ENCODE measurements at places on chromosomes 12 and 14. TPM values are rescaled to one million over a fixed set of nuclear protein-coding genes. Genes with fewer than 3 reads are reported as not detected.

The INHBE gene
- total RNA-seq = 2.1 TPM

The C14orf39 gene
- not detected for total RNA-seq

The CMA1 gene
- not detected for total RNA-seq

The AP5M1 gene
- total RNA-seq = 32.6 TPM

The MEG3 gene
- total RNA-seq = not detected

DNA sequence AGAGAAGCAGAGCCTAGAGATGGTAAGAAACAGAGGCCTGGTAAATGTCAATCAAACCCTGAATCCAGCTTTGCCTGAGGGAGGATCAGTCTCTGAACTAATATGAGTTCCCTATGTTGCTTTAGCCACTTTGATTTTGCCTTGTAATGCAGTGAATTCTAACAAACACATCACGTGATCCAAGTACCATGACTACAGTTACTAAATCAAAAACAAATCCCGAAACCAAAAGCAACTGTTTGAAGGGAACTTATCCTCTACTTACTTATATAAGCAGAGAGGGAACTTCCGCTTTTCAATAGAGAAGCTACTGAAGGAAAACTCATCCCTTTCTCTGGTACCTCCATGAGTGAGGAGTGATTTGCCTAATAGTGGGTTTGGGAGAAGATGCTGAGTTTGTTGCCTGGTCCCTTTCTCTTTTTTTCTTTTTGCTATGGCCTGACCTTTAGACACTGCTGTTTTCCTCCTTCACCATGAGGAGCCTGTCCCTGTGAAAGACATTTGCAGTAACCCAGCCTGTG is 7.7 kb upstream of the PPTC7 start:
- DNase-seq = no peak

- no peak for DNase-seq
These were observed 254.2 kb upstream of the FKBP4 start for GRCh38 chr12:2540535-2540941.

- DNase-seq = no peak
These were observed 442.6 kb downstream of the DPF3 start for GRCh38 chr14:72451054-72451972.

- no peak for DNase-seq
These were observed 126.7 kb downstream of the ESRRB start for GRCh38 chr14:76502638-76503037.

DNA sequence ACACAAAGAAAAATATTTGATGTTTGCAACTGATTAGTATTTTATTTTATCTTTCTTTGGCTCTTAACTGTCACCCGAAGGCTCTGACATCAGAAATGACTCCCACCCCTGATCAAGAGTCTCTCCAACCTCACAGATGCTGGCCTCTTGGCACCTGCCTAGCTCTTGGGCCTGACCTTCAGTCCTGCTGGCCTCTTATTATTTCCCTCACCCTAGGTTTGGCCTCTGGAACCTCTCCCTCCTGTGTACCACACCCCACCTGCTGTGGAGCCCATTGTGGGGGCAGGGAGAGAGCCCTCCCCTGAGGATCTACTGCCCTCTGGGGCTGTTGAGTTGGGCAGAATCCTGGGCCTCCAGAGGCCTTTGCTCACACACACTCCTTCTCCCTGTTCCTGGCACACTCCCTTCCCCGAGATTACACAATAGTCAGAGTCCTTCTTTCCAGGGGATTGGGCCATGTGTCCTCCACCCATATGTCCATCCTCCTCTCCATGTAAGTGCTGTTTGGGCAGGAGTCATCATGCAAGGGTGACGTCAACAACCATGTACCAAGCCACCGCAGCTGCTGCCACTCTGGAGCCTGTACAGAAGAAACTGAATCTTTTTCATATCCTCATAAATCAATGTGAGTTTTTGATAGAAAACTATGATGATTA is 124.3 kb downstream of the RASSF9 start:
- DNase-seq = no peak

- DNase-seq = no peak
These were observed 4.4 kb upstream of the ZBTB39 start for GRCh38 chr12:57010627-57011247.
